ENCODE measurements at places on chromosomes 3 and 15. TPM values are rescaled to one million over a fixed set of nuclear protein-coding genes. Genes with fewer than 3 reads are reported as not detected.

GRCh38 chr15:80944818-80945217 lies 44.8 kb downstream of the MESD start:
- peaks cover 70% of the 10 kb centered on the region for H3K36me3 ChIP-seq
- peaks cover 7% of the 10 kb centered on the region for H3K4me1 ChIP-seq
- H3K27ac ChIP-seq, result no peak overlapping the region
- no peaks in the 10 kb centered on the region for H3K27me3 ChIP-seq

The KCNH8 gene
- 0.05 TPM for total RNA-seq

DNA sequence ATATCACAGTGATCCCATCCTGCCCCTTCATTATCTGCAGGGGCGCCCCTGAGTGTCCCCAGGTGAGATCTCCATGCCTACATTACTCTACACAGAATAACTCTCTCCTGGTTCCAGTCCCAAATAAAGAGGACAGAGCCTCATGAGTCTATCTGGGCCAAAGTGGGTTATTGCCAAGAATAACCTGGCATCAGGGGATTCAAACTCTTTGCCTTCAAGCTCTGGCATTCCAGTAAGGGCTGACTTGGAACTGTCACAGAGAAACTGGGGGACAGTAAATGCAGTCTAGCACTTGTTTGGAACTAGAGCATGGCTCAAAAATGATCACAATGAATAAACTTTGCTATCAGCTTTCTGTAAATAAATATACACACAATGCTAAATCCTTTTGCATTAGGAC lies 30.3 kb downstream of the GJD2 start:
- H3K4me1 ChIP-seq, result peaks cover 61% of the 10 kb centered on the region
- no peak overlapping the region for H3K4me3 ChIP-seq
- H3K36me3 ChIP-seq, result no peaks in the 10 kb centered on the region
- no peaks in the 10 kb centered on the region for H3K27me3 ChIP-seq
- no peak for DNase-seq
- peak overlapping the region; percentile 90 for H3K27ac ChIP-seq

DNA sequence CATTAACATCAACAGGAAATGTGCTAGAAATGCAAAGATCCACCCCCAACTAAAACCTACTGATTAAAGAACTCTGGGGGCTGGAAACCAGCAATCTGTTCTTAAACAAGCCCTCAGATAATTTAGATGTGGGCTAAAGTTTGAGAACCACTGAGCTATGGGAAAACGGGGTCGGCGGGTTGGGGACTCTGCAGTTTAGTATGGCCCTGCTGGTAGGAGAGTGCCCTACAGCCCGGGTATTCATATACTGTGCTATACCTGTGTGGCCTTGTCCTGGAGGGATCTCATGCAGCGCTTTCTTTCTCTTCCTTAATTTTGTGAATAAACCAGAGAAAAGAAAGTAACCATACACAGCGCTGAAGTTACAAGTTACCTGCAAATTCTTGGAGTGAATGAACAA lies 189.7 kb upstream of the GBE1 start:
- DNase-seq, result no peak
- H3K27me3 ChIP-seq, result no peaks in the 10 kb centered on the region
- H3K27ac ChIP-seq, result no peak overlapping the region
- no peaks in the 10 kb centered on the region for H3K4me1 ChIP-seq
- H3K36me3 ChIP-seq, result no peaks in the 10 kb centered on the region

The SLC9C1 gene
- total RNA-seq, result 1.3 TPM

DNA sequence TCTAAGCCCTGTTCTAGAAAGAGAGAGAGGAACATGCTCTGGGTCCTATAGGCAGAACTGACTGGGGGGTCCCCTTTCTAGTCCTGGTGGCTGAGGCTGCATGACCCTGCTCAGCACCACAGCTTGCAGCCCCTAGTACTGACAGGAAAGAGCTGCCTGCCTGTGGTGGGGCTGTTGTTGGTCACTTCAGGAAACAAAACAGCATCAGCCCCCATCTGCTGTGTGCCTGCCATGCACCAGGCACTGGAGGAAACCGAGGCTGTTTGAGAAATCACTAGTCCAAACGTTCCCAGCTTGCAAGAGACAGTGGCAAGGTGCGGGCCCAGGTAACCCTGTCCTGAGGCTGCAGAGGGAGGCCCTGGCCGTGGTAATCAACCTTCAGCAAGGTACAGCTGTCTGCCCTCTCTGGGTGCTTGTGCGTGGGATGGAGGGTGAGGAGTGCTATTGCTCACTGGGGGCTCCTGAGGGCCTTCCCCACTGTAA lies 90.6 kb downstream of the IQSEC1 start:
- DNase-seq, result no peak
- peaks cover 60% of the 10 kb centered on the region for H3K4me1 ChIP-seq
- H3K27ac ChIP-seq, result no peak overlapping the region
- no peaks in the 10 kb centered on the region for H3K36me3 ChIP-seq

GRCh38 chr15:50876989-50877360 lies 31.5 kb upstream of the AP4E1 start:
- DNase-seq, result peak; percentile 22
- H3K36me3 ChIP-seq, result no peaks in the 10 kb centered on the region
- H3K4me1 ChIP-seq, result peaks cover 5% of the 10 kb centered on the region
- H3K27me3 ChIP-seq, result no peaks in the 10 kb centered on the region

- H3K27me3 ChIP-seq, result no peaks in the 10 kb centered on the region
- no peak overlapping the region for H3K27ac ChIP-seq
- no peaks in the 10 kb centered on the region for H3K36me3 ChIP-seq
- no peaks in the 10 kb centered on the region for H3K4me1 ChIP-seq
- H3K4me3 ChIP-seq, result no peak overlapping the region
- DNase-seq, result no peak
These were observed 194.9 kb downstream of the RAP2B start for GRCh38 chr3:153356908-153357307.

GRCh38 chr15:37136666-37137065 lies 36.3 kb upstream of the MEIS2 start:
- no peaks in the 10 kb centered on the region for H3K27me3 ChIP-seq
- no peak overlapping the region for H3K4me3 ChIP-seq
- no peaks in the 10 kb centered on the region for H3K36me3 ChIP-seq

DNA sequence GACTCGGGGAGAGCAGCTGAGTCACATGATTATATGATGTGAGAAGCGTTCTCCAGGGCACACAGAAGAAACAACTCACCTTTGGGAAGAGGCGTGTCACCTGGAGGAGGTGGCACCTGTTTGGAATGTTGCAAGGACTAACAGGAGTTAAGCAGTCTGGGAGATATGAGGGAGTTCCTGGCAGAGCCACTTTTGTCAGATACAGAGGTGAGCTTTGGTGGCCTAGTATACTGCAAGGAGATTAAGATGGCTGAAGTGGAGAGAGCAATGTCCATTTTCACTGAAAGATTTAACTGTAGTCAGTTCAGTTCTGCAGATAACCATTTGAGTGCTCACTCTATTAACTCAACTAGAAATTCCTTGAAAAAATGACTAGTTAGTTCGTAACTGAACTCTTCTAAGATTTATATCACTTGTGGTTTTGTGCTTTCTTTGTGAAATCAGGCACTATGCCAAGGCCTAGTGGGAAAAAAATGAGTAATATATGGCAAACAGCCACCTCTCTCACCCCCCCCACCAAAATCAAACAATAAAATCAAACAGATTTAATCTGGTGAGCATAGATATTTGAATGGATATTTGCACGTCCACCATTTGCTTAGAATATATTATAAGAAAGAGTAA lies 61.3 kb downstream of the CRYBG3 start:
- peaks cover 37% of the 10 kb centered on the region for H3K4me1 ChIP-seq
- H3K4me3 ChIP-seq, result no peak overlapping the region
- no peaks in the 10 kb centered on the region for H3K27me3 ChIP-seq
- no peak for DNase-seq
- peak overlapping the region; percentile 72 for H3K27ac ChIP-seq

The CGNL1 gene
- 31.9 TPM for total RNA-seq

DNA sequence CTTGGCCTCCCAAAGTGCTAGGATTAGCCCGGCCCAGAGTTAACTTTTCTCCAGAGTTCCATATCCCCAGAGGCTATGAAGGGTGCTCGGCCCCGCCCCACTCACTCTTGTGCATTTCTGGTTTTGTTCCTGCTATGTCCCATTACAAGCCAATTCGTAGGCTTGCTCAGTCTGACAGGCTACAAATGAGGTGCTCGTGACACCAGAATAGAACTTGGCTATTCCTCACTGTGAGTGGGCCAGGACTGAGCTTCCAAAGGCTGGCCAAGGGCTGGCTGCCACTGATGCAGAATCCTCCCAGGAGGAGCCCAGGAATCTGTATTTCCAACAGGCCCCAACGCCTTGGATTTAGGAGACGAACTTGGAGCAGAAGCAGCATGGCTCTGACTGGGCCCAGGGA lies 282.7 kb upstream of the C2CD4B start:
- H3K27ac ChIP-seq, result peak overlapping the region; percentile 52
- DNase-seq, result peak; percentile 42
- peaks cover 60% of the 10 kb centered on the region for H3K4me1 ChIP-seq
- H3K36me3 ChIP-seq, result no peaks in the 10 kb centered on the region
- no peaks in the 10 kb centered on the region for H3K27me3 ChIP-seq

DNA sequence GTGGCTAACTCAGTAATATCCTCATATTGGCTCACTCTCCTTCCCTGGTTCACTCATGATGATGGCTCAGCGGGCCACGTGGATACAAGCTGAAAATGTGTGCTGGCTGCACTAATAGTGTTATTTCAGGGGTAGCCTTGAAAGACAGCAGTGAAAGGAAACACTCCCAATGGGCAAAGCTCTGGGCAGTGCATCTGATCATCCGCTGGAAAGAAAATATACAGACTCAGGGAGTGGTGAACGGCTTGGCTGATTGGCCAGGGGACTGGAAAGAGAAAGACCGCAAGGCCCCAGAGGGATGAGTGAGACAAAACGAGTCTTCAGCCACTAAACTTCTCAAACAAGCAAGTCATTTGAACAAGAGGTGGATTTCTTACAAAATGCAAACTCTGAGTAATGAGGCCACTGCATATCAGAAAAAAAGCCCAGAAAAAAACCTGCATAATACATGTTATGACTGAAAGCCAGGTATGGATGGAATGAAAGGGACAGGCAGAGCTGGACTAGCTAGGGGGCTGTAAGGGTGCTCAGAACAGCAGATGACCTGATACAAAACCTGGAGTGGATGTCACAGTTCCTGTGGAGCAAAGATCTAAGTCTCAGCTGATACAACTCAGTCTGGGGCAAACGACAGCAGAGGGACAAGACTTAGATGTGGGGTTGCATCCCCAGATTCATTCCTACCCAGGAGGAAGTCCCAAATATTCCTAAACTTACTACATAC lies 33.3 kb downstream of the CMTM6 start:
- H3K36me3 ChIP-seq, result peaks cover 7% of the 10 kb centered on the region
- H3K4me3 ChIP-seq, result no peak overlapping the region
- peaks cover 15% of the 10 kb centered on the region for H3K4me1 ChIP-seq
- H3K27me3 ChIP-seq, result no peaks in the 10 kb centered on the region
- no peak for DNase-seq

The NR1I2 gene
- total RNA-seq, result not detected

The ANKRD34C gene
- total RNA-seq, result 0.66 TPM
